ENCODE measurements at places on chromosomes 13 and 19.

GRCh38 chr13:34469196-34469986 lies 472.7 kb upstream of the NBEA start:
- DNase-seq, result no peak

DNA sequence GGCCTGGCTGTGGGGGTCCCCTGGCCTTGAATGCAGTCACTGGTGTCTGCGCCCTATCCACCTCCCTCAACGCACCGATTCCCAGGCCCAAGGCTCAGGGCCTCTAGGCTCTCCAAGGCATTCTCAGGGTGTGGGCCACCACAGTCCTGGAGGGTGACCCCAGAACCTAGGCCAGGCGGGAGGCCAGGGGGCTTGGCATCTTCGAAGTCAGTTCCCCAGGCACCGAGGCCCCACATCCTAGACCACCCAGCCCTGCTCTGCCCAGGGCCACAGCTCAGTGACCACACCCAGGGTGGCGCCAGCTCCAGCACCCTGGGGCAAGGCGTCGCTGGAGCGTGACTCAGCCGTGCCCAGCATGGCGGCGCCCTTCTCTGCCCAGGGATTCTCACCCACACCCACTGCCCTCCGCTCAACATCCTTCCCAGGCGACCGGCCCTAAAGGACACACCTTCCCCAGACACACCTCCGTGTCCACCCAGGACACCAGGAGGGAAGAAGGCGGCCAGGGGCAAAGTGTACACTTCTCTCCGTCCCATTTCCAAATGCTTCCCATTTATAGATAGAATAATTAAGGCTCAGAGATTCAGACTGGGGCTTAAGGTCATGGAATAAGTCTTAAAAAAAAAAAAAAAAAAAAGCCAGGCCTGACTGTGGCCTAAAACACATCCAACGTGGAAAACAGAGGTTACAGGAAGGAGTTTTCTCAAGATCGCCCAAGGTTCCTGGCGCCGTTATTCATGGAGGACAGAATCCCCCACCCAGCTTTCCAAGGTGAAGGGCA lies 36.4 kb upstream of the NANOS3 start:
- no peak for DNase-seq

- no peak for DNase-seq
Observed at GRCh38 chr13:113989585-113990300, 15.9 kb upstream of the C13orf46 start.

GRCh38 chr13:113623491-113624234 lies 34.3 kb downstream of the ATP4B start:
- no peak for DNase-seq

DNA sequence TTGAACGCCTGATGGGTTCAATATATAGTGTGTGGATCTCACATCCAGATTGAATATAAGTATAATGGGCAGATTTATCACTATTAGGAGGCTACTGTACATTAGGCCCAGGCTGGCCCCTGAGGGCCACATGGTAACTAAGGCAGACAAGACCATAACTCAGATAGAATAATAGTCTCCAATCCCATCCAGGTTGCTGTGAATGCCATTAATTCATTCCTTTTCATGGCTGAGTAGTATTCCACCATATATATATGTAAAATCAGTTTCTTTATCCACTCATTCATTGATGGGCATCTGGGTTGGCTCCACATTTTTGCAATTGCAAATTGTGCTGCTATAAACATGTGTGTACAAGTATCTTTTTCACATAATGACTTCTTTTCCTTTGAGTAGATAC lies 8.1 kb upstream of the PMIS2 start:
- no peak for DNase-seq

DNA sequence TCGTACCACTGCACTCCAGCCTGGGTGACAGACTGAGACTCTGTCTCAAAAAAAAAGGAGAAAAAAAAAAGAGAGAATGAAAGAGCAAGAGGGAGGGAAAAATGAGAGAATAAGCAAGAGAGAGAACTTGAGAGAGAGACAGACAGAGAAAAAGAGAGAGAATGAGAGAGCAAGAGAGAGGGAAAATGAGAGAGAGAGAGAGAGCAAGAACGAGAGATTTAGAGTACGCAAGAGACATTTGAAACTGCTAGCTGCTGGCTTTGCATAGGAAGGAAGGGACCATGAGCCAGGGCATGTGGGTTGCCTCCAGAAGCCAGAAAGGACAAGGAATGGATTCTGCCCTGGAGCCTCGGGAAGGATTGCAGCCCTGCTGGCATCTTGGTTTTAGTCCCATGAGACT lies 9.6 kb upstream of the ADGRE1 start:
- DNase-seq, result no peak

DNA sequence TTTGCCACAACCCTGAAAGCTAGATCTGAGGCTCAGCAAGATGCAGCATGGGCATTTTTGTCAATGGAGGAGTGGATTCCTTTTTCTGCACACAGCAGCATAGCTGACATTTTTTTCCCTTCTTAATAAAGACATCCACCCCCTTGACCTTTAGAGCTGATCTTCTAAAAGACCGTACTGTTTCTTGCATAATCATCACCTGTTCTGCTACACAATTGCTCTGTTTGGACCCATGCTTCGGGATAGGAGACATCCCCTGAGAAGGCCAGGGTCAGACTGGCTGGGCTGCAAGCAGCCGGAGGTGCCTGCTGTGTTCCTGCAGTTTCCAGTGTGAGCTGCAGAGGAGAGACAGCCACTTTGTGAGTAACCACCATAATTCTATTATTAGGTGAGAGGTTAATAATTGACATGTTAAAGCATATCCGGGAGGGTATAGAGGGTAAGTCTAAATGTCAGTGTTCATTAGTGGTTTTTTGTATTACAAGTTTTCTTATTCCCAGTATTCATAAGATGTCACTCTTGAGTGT lies 108.5 kb upstream of the C1QTNF9B start:
- DNase-seq, result no peak

- DNase-seq, result no peak
Observed at GRCh38 chr19:19672816-19673215, 4.2 kb downstream of the ZNF101 start.

DNA sequence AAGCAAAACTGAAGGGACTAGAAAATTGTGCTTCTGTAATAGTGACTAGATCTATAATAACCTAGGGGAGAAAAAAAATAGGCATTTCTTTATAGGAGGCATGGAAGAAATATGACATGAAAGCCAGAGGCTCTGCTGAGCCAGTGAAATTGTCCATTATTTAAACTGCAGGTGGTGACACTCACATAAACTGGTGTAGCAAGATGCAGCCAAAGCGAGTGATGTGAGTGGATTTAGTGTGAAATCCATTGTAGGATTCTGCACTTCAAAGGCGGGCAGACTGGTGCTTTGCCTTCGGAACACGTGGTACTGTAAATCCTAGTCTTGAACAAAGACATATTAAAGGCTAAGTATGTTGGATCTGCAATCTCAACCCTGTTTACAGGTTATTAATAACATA lies 361.9 kb downstream of the TBC1D4 start:
- DNase-seq, result no peak

Measured in AG09319 (cell line).